ENCODE measurements at places on chromosomes 7 and 10. TPM values are rescaled to one million over a fixed set of nuclear protein-coding genes. Genes with fewer than 3 reads are reported as not detected.

Gene SHH
- 2.5 TPM for total RNA-seq

Gene PARD3
- total RNA-seq: 48.2 TPM

Gene STOX1
- total RNA-seq: 2.5 TPM

Gene ASZ1
- total RNA-seq: not detected

Gene TSPAN13
- total RNA-seq: 39.4 TPM

Gene SFTPD
- total RNA-seq: not detected

Gene NXPH1
- total RNA-seq: not detected

Gene GIMAP6
- 35.5 TPM for total RNA-seq

Gene LEP
- total RNA-seq: 0.27 TPM

Gene TFEC
- 23.6 TPM for total RNA-seq

All from Peyer's patch (tissue), 4 donors.